ENCODE measurements at places on chromosomes 5 and 9. TPM values are rescaled to one million over a fixed set of nuclear protein-coding genes. Genes with fewer than 3 reads are reported as not detected.

ANKRD34B gene
- total RNA-seq = not detected

SAPCD2 gene
- 0.43 TPM for total RNA-seq

C5orf24 gene
- 28.4 TPM for total RNA-seq

STK32A gene
- 1.3 TPM for total RNA-seq

TTC1 gene
- total RNA-seq = 45.7 TPM

NEURL1B gene
- total RNA-seq = 0.74 TPM

IFNA7 gene
- total RNA-seq = not detected

ZNF483 gene
- total RNA-seq = 2.2 TPM

TRPM6 gene
- total RNA-seq = 0.09 TPM

ZFP2 gene
- total RNA-seq = 0.83 TPM

TAF11L8 gene
- not detected for total RNA-seq

BTNL8 gene
- not detected for total RNA-seq

PCA3 gene
- total RNA-seq = not detected

APBB3 gene
- total RNA-seq = 21.9 TPM

GRIA1 gene
- under 0.01 TPM for total RNA-seq

PCDHGC4 gene
- 1.7 TPM for total RNA-seq

ALDOB gene
- not detected for total RNA-seq

TMOD1 gene
- 0.57 TPM for total RNA-seq

KCNV2 gene
- total RNA-seq = not detected

FAM221B gene
- not detected for total RNA-seq

INSL4 gene
- total RNA-seq = not detected

AHRR gene
- 27.0 TPM for total RNA-seq

CMBL gene
- total RNA-seq = 11.2 TPM

SLC4A9 gene
- not detected for total RNA-seq

PCDHA13 gene
- total RNA-seq = under 0.01 TPM

ZNF658 gene
- 4.9 TPM for total RNA-seq

GARIN3 gene
- total RNA-seq = not detected

CCDC171 gene
- total RNA-seq = 1.7 TPM
